ENCODE measurements at places on chromosomes 1 and 21. TPM values are rescaled to one million over a fixed set of nuclear protein-coding genes. Genes with fewer than 3 reads are reported as not detected.

The TINAGL1 gene
- 50.3 TPM for total RNA-seq

The KRTAP20-2 gene
- total RNA-seq, result not detected

The NUDT4B gene
- total RNA-seq, result 75.6 TPM

The FCRL4 gene
- total RNA-seq, result not detected

The PIK3C2B gene
- 0.36 TPM for total RNA-seq

The A3GALT2 gene
- under 0.01 TPM for total RNA-seq

The ZNF695 gene
- 1.2 TPM for total RNA-seq

The FAM43B gene
- under 0.01 TPM for total RNA-seq

The KDF1 gene
- total RNA-seq, result not detected

The GBP3 gene
- 39.1 TPM for total RNA-seq

The NKAIN1 gene
- not detected for total RNA-seq

The FCN3 gene
- total RNA-seq, result not detected

The DNAJC28 gene
- total RNA-seq, result 4.0 TPM

The CNKSR1 gene
- under 0.01 TPM for total RNA-seq

The DMBX1 gene
- not detected for total RNA-seq

The OR14A2 gene
- not detected for total RNA-seq

The FCER1A gene
- not detected for total RNA-seq

The NCAM2 gene
- total RNA-seq, result 15.3 TPM

The LAMTOR2 gene
- total RNA-seq, result 36.6 TPM

Measured in osteoblast (primary cell).